Activated gamma-delta T cell treated with Interleukin-2 at 50 U/mL for 16 hours (primary cell): ENCODE measurements at places on chromosomes 5 and 9.

GRCh38 chr5:31161781-31162181, 31.7 kb upstream of the CDH6 start:
- no peak for DNase-seq

DNA sequence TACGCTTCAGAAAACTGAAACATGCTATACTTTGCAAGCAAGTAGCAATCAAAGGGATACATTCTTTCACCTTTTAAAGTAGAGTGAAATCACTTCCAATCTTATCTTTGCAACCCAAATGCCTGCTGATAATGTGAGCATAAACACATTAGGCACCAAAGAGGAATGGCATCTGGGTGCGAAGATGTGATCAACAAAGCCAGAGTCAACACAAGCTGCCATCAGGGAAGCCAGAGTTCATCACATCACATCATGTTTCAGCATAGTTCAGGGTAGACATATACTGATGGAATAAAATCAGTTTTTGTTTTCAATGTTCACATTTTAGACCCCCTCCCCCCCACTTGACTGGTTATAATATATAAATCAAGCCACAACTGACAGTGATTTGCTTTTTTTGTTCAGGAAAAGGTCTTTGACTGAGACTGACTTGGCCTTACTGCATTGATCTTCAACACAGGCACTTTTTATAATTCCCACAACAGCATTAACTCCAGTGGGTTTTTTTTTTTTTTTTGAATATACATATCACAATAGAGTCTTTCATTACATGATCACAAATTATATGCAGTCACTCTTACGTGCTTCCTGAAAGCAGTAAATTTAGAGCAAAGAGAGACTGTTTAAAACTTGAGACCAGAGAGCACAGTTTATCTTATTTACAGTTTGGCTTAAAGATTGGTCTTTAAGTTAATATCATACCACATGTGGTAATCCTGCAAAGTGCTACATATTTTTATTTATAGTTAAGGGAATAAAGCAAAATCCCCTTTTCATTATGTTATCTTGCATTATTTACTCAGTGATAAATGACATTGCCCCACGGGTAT, 20.3 kb downstream of the AOPEP start:
- DNase-seq = no peak

DNA sequence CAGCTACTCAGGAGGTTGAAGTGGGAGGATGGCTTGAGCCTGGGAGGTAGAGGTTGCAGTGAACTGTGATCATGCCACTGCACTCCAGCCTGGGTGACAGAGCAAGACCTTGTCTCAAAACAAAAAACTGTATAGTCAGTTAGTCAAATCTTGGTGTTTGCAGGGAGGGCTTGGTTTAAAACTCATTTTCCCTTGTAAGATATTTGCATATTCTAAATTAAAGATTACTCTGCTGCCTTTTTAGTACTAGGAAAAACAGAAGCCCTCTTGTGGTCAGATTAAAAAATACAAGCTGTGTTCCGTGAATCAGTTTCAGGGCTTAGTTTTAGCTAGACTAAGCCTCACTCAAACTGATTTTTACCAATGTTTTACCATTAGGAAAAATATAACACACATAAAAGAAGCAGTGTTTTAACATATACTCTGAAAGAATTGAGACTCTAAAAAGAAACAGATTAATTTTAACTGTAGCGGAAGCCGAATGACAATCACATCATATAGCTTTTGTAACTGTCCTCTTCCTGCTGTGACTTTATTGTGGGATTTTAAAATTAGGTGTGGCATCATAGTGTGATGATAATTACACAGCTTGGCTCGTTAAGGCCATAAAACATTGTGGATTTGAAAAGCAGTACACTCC, 84.9 kb upstream of the BASP1 start:
- no peak for DNase-seq

- DNase-seq = no peak
These were observed 79.2 kb downstream of the C9orf152 start for GRCh38 chr9:110128664-110129329.
